Lung microvascular endothelial cell (primary cell): ENCODE measurements at places on chromosomes 7 and 10.

DNA sequence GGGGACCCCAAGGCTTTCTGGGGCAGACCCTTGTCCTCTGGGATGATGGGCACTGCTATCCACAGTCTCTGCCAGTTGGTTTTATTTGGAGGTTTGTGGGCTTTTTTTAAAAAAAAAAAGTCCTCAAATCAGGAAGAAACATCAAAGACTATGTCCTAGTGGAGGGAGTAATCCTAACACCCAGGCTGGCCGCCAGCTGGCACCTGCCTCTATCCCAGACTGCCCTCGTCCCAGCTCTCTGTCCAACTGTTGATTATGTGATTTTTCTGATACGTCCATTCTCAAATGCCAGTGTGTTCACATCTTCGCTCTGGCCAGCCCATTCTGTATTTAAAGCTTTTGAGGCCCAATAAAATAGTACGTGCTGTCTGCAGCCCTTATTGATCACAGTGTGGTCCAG, 61.0 kb upstream of the LRRC4 start:
- no peak for DNase-seq

- DNase-seq, result no peak
These were observed 20.6 kb upstream of the ADAMTS14 start for GRCh38 chr10:70651661-70652060.

DNA sequence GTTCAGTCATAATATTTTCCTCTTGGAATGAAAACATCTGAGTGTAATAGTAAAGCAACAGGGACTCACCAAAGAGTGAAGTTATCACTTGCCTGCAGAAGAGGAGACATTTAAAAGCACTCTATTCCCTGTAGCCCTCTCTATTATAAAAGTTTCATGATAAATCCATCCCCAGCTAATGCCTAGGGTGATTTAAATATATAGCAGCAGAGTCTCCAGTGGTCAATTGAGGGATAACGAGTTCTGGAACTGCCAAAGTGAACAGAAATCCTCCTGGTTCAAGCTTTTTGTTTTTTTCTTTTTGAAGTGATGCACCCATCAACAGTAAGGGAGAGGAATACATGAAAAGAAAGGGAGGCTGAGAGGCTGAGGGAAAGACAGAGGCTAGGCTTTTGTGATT, 87.3 kb downstream of the EVX1 start:
- no peak for DNase-seq

DNA sequence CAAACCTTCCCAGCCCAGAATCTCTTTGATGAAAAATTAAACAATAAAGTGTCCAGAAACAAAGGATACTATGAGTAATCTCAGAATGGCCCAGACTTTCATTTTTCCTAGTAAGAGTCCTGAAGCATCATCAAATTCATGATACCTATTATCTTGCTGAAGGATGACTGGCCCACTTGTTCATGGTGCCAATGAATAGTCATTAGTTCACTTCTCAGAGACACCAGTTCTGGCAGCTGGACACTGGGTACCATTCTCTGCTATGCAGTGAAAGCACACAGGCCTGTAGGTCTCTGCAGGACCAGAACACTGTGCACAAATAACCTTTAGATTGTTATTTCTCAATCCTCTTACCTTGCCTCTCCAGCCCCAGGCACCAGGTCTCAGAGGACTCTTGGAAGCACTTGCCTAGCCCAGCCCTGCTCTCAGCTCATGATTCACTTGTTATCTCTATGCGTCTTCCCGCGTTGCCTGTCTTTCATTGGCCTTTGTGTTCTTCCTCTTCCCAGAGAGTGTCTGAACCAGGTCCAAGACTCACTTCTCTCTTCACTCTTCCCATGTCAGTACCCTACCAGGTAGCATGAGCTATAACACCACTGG, 98.1 kb upstream of the AGBL3 start:
- DNase-seq, result no peak

GRCh38 chr7:114973147-114973546, 51.3 kb downstream of the MDFIC start:
- DNase-seq, result no peak

GRCh38 chr10:84706875-84707274, 378.5 kb downstream of the CCSER2 start:
- no peak for DNase-seq

DNA sequence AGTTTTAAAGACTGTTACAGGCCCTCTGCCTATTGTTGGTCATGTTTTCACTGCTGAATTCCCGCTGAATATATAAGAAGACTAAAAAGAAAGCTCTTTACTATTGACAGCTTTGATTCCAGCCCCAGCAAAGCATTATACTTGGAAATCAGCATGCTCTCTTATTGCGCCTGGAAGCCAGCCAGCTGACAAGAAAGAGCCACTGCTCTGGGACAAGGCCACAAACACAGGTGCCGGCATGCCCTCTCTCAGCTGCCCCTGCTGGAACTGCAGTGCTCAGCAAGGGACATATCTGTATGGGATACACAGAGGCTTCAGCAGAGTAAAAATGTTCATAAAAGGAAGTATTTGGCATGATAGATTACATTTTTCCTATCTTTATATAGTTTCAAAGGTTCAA, 523.9 kb downstream of the ADRA2A start:
- no peak for DNase-seq

GRCh38 chr10:19453967-19454366, 362.3 kb upstream of the PLXDC2 start:
- no peak for DNase-seq

GRCh38 chr7:143429770-143430698, 13.2 kb upstream of the TAS2R60 start:
- DNase-seq, result no peak

DNA sequence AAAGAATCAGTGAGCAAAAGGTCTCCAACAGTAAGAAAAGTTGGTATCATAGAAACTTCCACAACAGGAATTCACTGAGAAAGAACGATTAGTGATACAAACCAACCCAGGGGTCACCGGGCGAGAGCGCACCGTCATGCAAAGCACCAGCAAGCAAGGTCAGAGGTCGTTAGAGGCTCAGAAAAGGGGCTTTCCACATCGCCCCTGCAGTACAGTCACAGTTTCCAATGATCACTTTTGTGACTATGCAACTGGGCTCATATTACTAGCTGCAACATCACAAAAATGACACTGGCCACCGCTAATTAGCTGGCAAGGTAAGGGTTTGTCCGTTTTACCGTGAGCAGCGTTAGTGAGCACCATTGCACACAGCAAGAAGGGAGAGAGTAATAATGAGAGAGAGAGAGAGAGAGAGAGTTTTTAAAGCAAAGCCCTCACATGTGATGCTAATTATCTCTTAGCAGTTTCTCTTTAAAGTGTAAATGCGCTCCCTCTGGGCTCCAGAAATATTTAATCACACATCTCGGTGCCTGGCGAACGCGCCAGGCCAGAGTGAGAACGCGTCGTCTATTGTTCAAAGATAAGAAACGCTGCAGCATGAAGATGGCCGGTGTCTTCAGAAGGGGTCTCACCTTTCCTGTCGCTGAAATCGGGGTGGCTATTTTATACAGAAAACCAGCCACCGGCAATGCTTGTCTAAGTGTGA, 237.5 kb downstream of the DNAJB6 start:
- DNase-seq, result peak; percentile 39

DNA sequence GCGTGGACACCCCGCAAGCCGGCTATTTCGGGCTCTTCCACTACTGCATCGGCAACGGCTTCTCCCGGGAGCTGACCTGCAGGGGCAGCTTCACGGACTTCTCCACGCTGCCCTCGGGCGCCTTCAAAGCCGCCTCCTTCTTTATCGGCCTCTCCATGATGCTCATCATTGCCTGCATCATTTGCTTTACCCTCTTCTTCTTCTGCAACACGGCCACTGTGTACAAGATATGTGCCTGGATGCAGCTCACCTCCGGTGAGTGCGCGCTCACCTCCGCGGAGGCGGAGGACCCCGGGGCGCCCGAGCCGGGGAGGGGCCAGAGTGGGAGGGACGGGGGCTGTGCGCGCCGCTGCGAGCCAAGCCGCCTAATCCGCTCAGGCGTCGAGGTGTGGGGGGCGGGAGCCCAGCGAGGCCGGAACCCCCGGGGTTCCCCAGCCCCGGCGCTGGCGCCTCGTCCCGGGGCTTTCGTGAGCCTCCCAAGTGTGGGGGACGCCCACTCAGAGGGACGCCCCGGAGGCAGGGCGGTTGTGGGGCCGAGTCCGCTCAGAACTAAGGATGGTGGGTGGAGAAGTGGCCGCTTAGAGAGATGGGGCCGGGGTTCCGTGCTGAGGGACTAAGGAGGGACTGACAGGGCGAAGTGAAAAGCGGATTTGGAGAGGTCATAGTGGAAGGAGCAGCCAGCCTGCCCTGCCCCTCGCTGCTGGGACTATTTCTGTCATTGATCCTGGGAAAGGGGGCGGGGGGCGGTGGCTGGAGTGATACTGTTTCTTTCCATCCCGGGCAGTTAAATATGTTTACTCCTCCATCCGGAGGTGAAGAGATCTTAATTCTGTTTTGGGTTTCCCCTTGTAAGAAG, 795 bp downstream of the LHFPL3 start:
- DNase-seq, result no peak

GRCh38 chr10:8616166-8616565, 561.7 kb downstream of the GATA3 start:
- DNase-seq, result no peak

- DNase-seq, result no peak
These were observed 7.7 kb downstream of the SLC37A3 start for GRCh38 chr7:140390466-140391190.

- DNase-seq, result peak; percentile 20
These were observed 46.3 kb upstream of the RNF216 start for GRCh38 chr7:5827755-5828154.

DNA sequence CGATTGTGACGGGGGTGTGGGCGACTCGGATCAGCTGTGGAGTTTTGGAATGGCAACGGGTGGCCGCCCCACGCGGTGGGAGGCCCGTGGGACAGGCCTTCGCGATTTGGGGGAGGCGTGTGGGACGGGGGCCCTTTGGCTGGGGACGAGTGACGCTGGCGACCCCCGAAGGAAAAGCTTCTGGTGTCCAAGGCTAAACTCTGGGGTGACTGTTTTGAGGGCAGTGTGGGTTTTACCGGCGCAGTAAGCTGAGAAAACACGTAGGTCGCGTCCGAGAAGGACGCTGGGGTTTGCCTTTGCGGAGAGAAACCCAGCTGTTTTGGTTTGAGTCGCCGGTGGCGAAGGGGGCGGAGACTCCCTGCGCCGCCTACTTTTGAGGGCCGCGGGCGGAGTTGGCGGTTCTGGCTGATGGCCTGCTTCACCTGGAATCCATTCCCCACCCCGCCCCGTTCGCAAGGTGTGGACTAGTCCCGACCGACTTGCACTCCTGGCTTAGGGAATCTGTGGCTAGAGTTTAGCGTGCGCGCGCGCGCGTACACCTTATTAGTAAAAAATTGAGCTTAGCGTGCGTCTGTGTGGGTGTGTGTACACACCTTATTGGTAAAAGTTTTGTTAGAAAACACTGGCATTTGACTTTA, 606 bp downstream of the TAX1BP1 start:
- peak; percentile 74 for DNase-seq

- peak; percentile 60 for DNase-seq
These were observed at the start of gene TMEM26 for GRCh38 chr10:61452655-61453641. TSS of gene TMEM26 (minus strand) at chr10:61453381. CDS start at chr10:61453081, 300 bp downstream.

DNA sequence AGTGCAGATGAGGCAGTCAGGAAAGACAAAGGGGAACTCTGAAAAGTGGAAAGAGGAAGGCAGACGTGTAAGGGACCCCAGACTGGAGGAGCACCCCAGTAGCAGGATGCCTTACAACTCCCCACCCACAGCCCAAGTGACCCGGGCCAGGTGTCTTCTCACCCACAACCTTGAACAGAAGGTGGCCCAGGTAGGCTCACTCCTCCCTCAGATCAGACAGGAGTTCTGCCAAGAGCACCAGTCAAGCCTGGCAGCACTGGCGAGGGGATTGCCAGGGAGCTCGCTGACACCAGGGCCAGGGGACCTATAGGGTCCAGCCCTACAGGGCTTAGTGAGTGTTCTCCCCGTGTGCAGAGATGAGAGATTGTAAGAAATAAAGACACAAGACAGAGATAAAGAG, 27.1 kb upstream of the LMBR1 start:
- DNase-seq, result no peak

- peak; percentile 61 for DNase-seq
These were observed 65.2 kb downstream of the GOLGA7B start for GRCh38 chr10:97914837-97915211.
